Stimulated activated CD8-positive, alpha-beta memory T cell treated with anti-CD3 and anti-CD28 coated beads, Interleukin-7, amount 100 ng/mL, for 1 hour (primary cell): ENCODE measurements at places on chromosomes 4 and X.

GRCh38 chrX:35826503-35826902, 28.4 kb downstream of the MAGEB16 start:
- DNase-seq = no peak

DNA sequence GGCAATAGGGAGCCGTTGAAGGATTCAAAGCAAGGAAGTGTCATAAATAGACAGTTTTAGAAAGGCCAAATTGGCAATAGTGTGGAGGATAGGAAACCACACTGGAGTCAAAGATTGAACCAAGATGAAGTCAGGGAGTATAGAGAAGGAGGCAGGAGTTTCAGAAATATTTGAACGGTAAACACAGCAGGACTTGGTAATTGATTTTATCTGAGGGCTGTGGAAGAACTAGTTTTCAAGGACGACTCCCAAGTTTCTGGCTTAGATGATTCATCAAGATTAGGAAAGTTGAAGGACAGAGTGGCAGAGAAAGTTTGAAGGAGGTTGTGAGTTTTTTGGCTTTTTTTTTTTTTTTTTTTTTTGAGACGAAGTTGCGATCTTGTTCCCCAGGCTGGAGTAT, 11.5 kb upstream of the TMEM31 start:
- no peak for DNase-seq

DNA sequence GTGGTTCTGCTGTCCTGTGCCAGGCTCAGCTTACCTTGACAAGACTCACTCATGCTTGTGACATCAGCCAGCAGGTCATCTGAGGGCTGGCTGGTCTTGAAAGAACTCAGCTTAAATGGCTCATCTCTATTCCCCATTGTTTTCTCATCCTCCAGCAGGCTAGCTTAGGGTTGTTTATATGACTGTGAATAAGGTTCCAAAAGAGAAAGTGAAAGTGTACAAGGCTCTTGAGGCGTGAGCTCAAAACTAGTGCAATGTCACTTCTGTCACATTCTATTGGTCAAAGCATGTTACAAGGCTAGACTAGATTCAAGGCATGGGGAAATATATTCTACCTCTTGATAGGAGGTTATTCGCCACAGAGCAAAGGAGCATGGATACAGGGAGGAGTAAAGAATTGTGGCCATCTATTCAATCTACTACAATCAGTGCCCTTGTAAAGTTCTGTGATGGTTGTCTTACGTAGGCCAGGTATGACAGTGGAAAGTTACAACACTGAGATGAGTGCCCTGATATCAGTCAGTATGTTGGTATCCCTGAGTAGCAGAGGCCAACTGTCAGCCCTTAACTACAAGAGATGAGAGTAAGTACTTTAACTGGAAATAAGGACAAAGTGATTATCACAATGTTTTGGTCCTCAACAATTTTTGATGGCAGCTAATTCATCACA, 19.8 kb upstream of the TMLHE start:
- DNase-seq = no peak

GRCh38 chr4:57137261-57137660, 27.1 kb upstream of the IGFBP7 start:
- no peak for DNase-seq

- no peak for DNase-seq
These were observed 3.1 kb downstream of the MTMR1 start for GRCh38 chrX:150696331-150696730.

GRCh38 chrX:56785442-56785841, 56.4 kb downstream of the NBDY start:
- no peak for DNase-seq

GRCh38 chrX:41389311-41389888, 55.4 kb downstream of the DDX3X start:
- no peak for DNase-seq

- no peak for DNase-seq
These were observed 7.1 kb upstream of the RGS12 start for GRCh38 chr4:3285558-3286334.

GRCh38 chr4:21722157-21722839, 226.3 kb downstream of the KCNIP4 start:
- no peak for DNase-seq

DNA sequence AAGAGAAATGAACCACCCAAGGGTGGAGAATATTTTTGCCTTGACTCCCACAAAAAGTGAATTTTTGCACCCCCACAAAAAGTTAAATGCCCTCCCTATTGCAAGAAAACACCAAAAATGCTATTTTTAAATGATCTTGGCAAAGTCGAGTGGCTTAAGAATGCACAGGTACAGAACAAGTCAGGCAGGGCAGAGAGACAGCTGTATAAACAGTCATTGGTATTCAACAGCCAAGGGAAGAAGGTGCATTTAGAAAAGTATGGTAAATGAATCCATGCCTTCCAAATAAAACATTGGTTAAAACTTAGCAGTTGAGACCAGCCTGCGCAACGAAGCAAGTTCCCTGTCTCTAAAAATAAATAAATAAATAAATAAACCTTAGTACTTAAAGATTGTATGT, 169.3 kb downstream of the CHIC2 start:
- no peak for DNase-seq

DNA sequence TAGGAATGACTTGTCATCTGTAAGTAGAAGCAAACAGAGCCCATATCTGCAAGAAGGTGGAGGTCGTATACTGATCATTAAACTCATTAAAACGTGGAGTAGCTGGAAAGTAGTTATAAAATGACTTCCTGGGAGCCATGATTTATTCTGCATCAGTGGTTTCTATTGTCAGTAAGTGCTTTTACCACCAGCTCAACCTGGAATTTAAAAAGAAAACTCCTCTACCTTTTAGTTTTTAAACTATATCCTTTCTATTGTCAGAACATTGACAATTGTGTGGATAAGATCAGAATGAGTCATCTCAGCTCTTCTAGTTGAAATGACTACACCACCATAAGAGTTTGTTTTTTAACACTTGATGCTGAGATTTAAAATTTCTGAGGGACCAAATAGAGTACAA, 651.2 kb upstream of the GALNT7 start:
- DNase-seq = no peak

DNA sequence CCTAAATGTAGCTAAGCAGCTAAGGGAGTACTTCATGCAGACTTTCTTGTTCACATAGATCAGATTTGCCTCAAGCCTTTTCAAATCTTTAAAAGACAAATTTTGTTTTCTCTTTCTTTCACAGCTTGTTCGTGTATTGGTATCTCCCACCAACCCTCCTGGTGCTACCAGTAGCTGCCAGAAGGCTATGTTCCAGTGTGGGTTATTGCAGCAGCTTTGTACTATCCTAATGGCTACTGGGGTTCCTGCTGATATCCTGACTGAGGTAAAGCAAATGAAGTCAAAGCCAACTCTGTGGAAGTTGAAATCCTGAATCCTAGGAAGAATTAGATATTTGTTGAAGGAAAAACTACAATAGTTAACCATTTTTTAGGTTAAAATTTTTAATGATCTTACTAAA, 62.6 kb downstream of the USO1 start:
- no peak for DNase-seq

DNA sequence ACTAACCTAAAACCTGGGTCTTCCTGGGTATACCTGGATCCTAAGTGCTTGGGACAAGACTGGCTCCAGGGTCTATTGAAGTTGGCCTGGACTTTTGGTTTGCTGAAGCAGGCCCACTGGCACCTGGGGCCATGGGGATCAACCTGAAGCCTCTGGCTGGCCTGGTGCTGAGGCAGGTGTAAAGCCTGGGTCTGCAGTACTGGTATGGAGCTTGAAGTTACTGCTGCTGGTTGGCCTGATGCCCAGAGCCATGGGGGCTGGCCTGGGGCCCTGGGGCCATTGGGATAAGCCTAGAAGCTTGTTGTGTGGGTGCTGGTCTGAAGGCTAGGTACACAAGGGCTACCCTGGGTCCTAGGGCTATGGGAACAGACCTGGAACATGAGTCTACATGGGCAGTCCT, 743.2 kb upstream of the GRIA3 start:
- DNase-seq = no peak

- DNase-seq = no peak
These were observed 22.2 kb downstream of the CLCN4 start for GRCh38 chrX:10178866-10179463.

GRCh38 chr4:12902735-12903134, 581.4 kb downstream of the RAB28 start:
- no peak for DNase-seq

GRCh38 chr4:95556207-95556859, 7.6 kb upstream of the UNC5C start:
- DNase-seq = no peak

- no peak for DNase-seq
These were observed 996.1 kb upstream of the PABPC4L start for GRCh38 chr4:135197641-135198040.

DNA sequence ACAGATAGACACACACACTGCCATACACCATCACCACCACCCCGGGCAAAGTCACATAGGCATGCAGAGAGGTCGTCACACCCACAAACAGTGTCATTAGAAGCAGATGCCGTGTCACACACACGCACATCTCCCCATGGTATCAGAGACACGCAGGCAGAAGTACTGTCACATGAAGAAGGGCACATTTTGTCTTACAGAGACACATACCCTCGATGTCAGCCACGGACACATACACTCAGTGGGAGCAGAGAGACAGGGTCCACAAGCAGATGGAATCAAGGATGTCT, 3.3 kb downstream of the NALF2 start:
- DNase-seq = no peak

DNA sequence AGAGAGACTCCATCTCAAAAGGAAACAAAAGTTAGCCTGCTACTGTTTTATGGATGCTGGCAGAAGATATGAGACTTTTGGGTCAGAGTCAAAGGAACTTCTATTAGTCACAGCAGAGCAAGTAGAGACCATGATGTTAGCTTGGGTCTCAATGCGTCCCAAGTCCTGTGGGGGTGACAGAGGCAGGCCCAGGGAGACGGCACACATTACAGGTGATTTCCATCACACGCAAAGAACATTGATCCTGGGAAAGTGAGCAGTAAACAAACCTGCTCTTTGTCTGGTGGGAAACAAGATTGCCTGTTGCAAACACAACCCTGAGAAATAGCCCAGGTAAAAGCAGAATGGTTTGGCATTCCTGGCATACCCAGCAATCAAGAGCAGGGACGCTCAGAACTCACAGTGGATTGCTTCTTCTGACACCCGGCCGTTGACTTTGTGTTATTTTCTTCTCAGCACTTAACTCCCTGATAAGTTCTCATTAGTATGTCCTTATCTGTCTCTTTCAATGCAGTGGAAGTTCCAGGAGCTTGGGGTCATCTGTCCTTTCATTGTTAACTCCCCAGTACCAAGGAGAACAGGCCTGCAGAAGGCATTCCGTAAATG, 51.2 kb upstream of the LGI2 start:
- no peak for DNase-seq

DNA sequence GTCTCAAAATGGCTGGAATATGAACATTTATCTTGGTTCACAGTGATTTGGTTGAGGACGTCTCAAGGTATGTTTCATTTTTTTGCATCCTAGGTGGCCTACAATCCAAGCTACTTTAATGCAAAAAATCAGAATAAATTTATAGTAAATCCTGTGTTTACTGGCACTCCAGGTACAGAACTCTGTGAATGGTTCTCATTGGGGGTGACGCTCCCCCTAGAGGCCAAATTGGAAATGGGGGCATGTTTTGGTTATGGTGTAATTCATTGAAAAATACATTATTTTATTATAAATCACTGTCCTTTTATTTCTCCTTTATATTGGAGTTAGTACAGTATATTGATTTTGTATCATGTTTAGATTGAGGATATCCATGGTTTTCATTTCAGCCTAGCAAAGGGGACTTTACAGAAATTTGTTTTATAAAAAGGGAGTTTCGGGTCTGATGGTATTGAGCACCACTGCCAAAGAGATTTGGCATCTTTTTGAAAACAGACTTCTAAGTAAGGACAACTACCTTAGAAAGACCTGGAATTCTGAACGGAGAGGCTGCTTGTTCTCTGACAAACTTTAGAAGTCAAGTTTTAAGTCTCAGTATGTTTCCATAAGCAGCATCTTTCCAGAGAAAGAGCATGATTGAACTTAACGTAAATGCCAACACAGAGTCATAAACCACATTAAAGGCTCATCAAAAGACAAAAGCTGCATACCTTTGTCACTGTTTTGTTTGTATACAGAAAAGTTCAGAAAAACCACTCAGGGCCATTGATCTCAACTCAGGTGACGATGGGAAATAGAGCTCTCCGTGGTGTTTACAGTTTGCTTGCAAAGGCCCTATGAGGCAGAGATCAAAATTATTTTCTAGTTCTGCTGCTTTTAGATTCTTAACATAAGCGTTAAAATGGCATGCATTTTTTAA, 19.4 kb downstream of the MTM1 start:
- peak; percentile 20 for DNase-seq

DNA sequence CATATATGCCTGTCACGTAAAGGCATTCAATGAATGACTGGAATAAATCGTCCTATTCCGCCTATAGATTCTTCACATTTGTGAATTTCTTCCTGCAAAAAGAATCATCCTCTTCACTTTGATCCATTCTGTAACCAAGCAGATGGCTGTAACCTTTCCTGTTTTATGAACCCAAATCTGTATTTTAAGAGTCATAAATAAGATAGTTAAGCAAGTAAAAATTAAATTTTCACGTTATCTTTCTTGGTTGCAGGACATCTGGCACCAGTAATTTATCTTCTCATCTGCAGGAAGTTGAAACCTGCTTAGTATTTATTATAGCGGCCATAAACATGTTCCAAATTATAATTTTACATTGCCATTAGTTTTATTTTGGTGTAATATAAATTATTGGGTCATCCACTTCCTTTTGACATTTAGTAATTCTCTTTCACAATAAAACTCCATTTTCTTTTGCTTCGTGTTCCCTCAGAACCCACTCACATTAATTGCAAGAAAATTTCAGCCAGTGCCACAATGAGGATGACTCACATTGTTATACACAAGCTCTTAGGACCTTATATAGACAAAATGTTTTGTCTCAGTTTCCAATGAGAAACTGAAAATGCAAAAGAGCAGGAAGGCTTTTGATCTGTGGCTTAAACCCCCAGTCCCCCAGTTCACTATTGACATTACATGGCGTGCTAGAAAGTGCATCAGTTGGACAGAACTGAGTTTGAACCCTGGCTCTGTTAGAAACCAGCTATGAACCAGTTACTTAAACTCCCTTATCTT, 51.1 kb downstream of the TMEM156 start:
- no peak for DNase-seq

DNA sequence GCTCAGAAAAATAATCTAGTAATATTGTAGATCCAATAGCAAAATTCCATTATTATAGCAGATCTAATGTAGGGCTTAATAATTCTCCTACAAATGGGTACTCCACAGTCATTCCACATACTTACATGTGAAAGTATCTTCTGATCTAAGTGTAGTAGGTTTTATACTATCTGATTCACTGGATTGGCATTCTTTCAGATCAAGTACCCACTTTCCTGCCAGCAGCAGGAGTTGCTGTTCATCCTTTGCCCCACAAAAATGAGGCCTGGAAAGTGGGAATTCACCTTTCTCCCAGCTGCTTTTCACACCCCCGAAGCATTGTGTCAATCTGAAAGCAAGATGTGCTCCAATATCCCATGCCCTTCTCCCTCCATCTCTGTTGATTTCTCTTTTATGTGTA, 77.1 kb upstream of the RXFP1 start:
- DNase-seq = no peak
